ENCODE measurements at places on chromosomes 6 and 20.

DNA sequence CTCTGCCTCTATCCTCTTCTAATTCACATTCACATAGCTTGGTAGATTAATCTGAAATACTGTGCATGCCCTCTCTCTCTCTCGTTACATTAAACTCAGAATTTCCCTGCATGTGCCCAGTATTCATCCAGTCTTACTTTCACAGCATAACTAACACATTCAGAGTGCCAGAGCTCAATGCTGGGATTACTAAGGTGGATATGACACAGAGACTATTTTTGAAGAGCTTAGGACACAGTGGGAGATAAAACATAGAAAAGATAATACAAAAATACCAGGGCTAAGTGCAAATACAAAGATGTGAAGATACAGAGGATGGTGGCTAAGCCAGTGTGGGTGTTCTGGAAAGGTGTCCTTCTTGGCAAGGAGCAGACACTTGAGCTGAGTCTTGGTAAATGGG is 6.3 kb downstream of the SYNE1 start:
- no peak for DNase-seq

DNA sequence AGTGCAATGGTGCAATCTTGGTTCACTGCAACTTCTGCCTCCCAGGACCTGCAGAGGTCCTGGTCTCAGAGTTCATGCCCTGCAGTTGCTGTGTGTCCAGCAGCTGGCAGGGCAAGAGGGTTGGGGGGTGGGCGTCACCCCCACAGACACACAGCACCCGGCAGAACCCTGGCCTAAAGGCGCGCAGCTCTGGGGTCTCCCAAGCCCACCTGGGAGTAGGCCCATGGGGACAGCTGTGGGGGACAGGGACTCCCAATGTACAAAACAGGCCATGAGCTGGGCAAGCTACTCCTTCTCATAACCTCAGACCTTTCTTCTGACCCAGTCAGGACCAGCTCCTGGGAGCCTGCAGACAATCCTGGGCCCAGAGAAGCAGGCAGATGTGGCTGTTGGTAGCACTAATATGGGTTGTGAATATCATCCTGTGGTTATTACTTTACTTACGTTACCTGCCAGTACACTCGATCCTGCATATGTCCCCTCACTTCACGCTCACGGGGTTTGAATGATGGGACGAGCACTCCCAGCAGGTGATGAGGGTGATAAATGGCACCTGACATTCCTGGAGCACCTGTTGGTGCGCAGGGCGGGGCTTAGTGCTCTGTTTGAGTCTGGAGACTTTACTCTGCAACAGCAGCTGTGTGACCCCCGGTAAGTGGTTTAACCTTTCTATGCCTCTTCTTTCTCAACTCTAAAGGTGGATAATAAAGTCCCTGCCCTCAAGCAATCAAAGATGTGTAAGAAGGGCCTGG is 39.9 kb upstream of the SULF2 start:
- no peak for DNase-seq

- DNase-seq, result no peak
These were observed 42.6 kb downstream of the TBC1D7 start for GRCh38 chr6:13285705-13286104.

GRCh38 chr6:113127786-113128419 is 729.2 kb upstream of the MARCKS start:
- DNase-seq, result no peak

- DNase-seq, result no peak
These were observed 7.3 kb upstream of the YTHDF1 start for GRCh38 chr20:63223121-63223825.

GRCh38 chr20:33119725-33120720 is 40.6 kb downstream of the BPIFB4 start:
- DNase-seq, result no peak

GRCh38 chr20:35597186-35597585 is 18.4 kb upstream of the SPAG4 start:
- no peak for DNase-seq

DNA sequence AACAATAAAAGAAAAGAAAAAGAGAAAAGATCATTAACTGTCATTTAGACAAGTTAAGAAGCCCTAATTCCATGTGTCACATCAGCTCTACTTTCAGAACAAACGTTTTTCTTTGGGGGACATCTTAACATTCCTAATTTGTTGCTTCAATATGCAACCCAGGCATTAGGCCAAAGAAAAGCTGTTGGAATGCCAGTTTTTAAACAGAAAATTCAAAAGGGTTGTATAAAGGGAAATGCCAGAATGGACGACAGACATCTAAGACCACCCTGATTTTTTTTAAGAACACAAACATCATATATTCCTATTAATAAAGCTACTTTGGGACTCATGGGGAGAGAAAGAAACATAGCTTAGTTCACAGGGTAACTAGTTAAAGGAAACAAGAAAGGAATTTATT is 315.0 kb downstream of the GMDS start:
- no peak for DNase-seq

DNA sequence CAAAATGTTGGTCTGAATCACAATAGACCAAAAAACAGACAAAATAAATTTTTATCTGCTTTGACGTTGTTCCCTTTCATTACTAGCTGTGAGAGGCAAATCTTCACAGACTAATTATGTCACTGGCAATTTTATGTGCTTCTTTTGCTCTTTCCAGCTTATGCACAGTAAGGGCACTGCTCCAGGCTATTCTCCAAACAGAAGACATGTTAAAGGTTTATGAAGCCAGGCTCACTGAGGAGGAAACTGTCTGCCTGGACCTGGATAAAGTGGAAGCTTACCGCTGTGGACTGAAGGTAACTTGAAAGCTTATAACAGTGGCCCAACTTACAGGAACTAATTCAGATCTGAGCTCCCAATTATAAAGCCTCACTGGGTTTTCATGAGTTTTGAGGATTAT is 15.5 kb upstream of the SNRNP48 start:
- no peak for DNase-seq

GRCh38 chr6:106752641-106753040 is 123.3 kb downstream of the QRSL1 start:
- DNase-seq, result no peak

- DNase-seq, result peak; percentile 61
These were observed 14.2 kb downstream of the ARID1B start for GRCh38 chr6:156791320-156791850.

GRCh38 chr6:151317995-151318365 is 73.4 kb downstream of the ZBTB2 start:
- DNase-seq, result no peak

GRCh38 chr20:60631585-60632287 is 620.3 kb upstream of the CDH4 start:
- DNase-seq, result no peak

DNA sequence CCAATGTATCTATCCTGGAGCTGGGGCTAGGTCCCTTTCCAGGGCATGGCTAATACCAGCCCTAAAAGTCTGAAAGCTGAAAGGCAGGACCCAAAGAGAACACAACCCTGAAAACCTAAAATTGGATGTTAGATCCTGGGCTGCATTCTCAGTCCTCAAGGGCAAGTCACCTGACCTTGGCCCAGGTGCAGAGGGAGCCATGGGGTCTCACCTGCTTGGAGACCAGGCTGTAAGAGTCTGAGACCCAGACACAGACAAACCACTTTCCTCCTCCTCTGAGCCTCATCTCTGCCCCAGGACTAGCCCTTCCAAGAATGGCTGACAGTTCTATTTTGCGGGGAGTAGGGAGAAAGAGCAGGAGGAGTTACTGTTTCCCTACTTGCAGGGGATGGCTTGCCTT is 60.0 kb downstream of the EFCAB8 start:
- no peak for DNase-seq

GRCh38 chr20:3980260-3981131 is 34.9 kb downstream of the RNF24 start:
- no peak for DNase-seq

GRCh38 chr6:71446470-71446869 is 157.9 kb downstream of the OGFRL1 start:
- DNase-seq, result no peak

- DNase-seq, result no peak
These were observed 173.8 kb downstream of the HIVEP2 start for GRCh38 chr6:142771162-142771561.

- no peak for DNase-seq
These were observed 65.5 kb upstream of the GCM1 start for GRCh38 chr6:53214172-53214571.

DNA sequence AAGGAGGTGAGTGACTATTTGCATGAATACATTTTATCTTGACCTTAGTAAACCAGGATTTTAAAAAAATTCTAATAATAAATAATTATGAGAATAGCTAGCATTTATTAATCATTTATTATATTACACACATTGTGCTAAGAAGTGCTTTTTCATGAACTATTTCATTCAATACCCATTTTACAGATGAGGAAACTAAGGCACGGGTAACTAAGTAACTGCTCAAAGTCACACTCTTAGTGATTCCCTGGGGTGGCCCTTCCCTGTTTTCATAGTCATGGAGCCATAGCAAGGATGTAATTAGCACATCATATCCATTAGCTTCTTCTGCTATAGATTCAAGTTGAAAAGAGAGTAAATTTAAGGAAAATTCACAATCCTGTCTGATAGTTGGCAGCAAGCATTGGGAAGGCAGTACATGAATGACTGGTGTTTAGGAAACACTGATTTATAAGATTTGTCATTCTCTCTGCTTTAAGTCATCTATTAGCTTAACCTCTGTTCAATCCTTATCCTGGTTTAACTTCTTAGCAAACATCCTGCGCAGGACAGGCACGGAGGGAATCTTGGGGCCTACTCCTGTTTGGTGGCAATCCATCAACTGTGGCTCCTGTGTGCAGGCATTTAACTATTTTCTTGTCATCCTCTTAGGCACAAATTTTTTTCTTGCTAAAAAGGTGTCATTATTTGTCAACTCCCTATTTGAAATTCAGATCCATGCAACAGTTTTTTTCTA is 68.3 kb downstream of the RIN2 start:
- DNase-seq, result no peak

- DNase-seq, result no peak
These were observed 198.5 kb upstream of the BTBD3 start for GRCh38 chr20:11719153-11719552.

- DNase-seq, result no peak
These were observed 43.3 kb downstream of the GTF2H5 start for GRCh38 chr6:158211273-158212055.
